ENCODE measurements at places on chromosomes 7 and 10.

GRCh38 chr10:4851846-4852245 is 25.8 kb downstream of the AKR1E2 start:
- DNase-seq = no peak

DNA sequence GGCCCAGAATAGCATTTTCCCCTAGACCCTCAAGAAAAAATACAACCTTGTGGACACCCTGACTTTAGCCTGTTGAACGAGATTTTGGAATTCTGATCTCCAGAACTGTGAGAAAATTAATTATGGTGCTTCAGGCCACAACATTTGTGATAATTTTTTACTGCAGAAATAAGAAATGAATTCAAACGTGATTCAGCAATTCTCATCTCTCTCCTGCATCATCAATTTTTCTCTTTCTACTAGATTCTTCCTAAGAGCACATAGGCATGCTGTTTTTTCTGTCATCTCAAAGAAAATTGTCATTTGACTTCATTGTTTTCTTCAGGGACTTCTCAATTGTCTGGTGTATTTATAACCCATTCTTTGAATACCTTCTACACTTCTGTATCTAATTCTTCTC is 8.9 kb upstream of the AKR1C2 start:
- no peak for DNase-seq

DNA sequence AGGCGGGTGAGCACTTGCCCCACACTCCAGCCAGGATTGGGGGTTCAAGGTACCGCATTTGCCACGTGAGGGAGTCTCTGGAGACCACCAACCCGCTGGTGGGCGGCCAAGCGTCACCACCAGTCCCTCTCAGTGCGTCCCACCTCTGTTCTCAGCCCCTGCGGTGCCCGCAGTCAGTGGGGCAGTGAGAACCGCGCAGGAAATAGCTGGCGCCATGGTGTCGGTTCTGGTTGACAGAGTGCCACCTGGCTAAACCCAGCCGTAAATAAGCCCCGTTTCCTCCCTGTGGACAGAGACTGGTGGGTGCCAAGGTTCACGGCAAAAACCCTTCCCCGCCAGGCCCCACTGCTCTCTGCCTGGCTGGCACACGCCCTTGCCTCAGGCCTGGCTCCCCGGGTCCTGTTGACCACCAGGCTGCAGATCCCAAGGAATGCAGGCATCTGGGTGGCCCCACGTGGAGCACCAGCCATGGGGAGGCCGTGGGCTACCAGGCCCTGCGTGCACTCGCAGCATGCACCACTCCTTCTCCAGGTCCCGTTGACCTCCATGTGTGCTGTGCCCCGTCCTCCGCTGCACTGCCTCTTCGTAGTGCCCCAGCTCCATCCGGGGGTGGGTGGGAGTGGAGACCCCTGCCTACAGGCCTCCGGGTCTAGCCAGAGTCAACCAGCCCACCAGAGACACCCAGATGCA is 140.0 kb downstream of the LHPP start:
- DNase-seq = no peak

GRCh38 chr10:95431900-95432342 is 129.2 kb downstream of the SORBS1 start:
- no peak for DNase-seq

- peak; percentile 28 for DNase-seq
Observed at GRCh38 chr7:5702876-5703571, 78.4 kb downstream of the RNF216 start.

DNA sequence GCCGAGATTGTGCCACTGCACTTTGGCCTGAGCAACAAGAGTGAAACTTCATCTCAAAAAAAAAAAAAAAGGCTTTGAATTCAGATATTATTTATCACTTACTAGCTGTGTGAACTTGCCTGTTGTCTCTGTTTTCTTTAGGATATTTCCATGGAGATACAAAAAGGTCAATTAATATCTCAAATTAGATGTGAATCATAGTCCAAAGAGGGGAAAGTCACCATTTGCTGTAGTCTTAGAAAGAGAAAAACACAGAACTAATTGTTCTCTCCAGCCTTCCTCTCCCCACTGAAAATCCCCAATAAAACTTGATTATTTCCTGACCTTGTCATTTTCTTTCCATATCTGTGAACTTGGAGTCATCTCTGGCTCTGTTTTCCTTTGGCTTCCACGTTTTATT is 21.2 kb downstream of the HEPACAM2 start:
- DNase-seq = no peak

- no peak for DNase-seq
Observed at GRCh38 chr10:114802177-114802576, 19.4 kb upstream of the FHIP2A start.

DNA sequence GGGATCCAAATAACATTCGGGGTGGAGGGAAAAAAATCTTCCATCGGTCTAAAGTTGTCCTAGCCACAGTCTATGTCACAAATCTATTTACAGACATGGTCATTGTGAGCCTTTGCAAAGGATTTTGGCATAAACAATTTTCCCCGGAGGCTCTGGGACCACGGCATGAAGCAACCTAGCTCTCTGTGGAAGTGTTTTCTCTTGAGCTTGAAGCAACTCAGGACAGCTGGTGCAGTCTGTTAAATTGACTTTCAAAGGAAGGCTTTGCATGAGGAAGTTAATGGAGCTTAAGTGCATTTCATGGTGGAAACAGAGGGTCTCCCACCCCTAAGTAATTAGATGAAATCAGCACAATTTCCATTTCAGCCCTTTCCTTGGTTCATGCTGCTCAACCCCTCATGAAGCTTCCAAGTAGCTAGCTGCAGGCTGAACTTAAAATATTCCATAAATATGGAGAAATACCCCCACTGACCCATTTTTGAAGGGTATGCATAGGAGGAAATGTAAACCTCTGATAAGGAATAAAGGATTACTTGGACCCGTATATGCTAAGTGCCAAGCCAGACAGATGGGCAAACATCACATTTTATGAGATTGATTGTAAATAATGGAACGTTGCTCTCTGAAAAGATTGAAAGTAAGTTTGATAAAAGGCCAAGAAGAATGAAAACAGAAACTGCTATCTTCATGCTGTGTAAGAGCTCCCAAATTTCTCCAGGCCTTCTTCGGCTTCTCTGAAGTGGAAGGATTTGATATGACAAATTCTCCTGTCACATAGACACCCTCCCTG is 39.9 kb downstream of the CCDC3 start:
- DNase-seq = no peak

- no peak for DNase-seq
Observed at GRCh38 chr7:29995652-29996051, 6.1 kb upstream of the SCRN1 start.

DNA sequence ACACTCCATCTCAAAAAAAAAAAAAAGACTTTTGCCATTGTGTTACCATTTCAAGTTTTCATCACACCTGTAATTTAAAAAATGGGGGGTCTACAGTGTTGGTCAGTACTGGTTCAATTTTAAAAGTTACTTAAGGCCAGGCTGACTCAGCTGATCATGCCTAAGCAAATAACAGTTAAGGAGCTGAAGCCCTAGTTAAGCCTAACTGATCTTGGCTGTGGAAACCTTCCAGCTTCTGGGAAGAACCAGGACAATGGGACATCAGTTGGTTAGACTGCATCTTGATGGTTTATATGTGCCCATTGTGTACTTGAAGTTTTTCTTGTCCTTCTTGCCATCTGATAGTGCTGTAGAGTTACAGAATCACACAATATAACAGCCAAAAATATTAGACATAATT is 26.7 kb downstream of the VCL start:
- DNase-seq = no peak

- DNase-seq = no peak
Observed at GRCh38 chr7:30116771-30117170, 18.0 kb upstream of the MTURN start.

DNA sequence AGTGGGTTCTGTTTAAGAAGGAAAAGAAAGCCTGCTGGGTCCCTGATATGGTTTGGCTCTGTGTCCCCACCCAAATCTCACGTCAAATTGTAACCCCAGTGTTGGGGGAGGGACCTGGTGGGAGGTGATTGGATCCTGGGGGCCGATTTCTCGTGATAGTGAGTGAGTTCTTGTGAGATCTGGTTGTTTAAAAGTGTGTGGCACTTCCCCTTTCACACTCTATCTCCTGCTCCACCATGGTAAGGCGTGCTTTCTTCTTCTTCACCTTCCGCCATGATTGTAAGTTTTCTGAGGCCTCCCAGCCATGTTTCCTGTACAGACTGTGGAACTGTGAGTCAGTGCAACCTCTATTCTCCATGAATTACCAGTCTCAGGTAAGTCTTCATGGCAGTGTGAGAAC is 42.6 kb downstream of the INPP5A start:
- DNase-seq = peak; percentile 29

- no peak for DNase-seq
Observed at GRCh38 chr10:130009228-130009627, 45.2 kb upstream of the EBF3 start.

DNA sequence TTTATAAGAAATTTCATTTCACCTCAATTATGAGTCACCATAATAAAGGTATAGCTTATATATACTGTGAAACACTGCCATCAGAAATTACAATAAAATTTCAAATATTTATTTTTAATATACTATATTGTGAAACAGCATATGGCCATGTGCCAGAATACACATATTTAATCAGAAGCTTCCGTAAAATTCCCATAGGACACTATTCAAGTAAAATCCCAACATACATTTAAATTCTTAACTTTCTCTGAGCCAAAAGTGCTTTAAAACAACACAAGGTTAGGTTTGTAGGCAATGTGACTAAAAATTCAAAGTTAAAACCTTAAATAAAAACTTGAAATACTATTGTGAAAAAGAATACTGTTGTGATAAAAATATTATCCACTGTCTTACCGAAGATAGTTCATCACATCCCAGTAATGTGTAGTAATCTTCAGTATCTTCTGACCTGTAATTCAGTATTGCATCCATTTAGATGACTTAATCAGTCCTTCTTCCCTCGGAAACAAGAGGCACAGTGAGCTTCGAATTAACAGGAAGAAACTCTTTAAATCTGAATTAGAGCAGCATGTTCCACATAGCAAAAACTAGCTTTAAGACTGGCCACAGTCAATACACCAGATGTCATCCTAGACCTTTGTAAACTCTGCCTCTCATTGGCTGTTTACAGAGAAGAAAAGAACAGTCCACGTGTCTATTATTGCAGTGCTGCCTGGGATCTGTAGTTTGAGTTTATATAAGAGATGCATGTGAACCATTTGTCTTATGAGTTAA is at the start of gene DNAJC12:
TSS of gene DNAJC12 (minus strand) at position 648 of the 774 bp plus-strand sequence. CDS start at position 471, 177 bp downstream.
- DNase-seq = peak; percentile 78

- peak; percentile 72 for DNase-seq
Observed at GRCh38 chr7:150937848-150938561, 40.1 kb downstream of the KCNH2 start.

DNA sequence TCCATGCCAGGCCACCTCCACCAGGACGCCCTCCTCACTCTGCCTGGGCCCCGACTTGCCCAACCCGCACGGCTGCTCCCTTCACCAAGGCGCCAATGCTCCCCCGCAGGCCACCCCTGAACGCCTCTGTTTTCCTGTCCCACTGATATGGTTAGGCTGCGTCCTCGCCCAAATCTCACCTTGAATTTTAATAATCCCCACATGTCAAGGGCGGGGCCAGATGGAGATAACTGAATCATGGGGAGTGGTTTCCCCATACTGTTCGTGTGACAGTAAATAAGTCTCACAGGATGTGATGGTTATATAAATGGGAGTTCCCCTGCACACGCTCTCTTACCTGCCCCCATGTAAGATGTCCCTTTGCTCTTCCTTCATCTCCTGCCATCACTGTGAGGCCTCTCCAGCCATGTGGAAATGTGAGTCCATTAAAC is 29.8 kb downstream of the RSU1 start:
- peak; percentile 6 for DNase-seq

DNA sequence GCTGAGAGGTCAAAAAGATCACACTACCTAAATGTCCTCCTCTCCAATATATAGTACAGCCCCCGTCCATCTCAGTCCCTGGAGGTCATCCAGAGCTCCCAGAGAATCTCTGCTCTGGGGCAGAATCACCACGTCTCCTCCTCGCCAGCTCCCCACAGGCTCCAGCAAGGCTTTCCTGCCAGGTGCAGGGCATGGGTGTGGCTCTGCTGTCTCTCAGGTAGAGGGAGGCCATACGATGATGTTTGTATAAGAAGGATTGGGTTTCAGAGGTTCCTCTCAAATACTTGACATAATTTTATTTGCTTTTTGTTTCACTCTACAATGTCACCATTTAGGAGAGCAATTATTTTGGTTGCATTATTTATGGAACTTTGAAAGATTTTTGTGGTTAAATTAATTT is 98.3 kb upstream of the PRSS58 start:
- DNase-seq = no peak

- DNase-seq = no peak
Observed at GRCh38 chr7:20722941-20723340, 63.7 kb downstream of the SP8 start.

DNA sequence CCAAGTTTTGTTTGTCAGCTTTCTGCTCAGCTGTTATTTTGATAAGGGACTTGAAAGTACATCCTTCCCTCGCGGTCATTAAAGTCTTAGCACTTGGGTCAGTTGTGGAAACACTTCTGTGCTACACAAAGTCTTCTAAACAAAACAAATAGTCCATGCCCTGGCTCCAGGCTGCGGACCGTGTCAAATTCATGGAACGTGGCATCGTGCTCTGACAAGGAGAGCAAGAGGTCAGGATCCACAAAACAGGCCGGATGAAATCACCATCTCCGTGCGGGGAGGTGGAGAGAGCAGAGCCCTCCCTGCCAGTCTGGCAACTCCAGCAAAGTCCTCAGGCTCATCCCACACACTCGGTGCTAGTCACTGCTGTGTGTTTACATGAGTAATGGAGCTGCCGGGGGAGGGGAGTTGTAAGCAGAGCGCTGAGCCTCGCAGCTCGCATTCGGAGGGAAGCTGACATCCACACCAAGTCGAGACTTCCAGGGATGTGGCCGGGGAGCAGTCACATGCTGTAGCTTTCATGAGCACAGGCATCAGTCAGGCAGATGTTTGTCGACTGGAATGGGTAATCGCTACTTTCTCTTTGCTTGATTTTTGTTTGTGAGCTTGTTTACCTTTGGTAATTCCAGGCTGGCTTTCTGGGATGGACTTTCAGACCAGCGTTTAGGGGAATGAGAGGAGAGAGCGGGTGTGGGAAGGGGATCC is 147.6 kb downstream of the ARID5B start:
- no peak for DNase-seq

GRCh38 chr7:122384528-122384927 is 80.0 kb upstream of the FEZF1 start:
- no peak for DNase-seq

DNA sequence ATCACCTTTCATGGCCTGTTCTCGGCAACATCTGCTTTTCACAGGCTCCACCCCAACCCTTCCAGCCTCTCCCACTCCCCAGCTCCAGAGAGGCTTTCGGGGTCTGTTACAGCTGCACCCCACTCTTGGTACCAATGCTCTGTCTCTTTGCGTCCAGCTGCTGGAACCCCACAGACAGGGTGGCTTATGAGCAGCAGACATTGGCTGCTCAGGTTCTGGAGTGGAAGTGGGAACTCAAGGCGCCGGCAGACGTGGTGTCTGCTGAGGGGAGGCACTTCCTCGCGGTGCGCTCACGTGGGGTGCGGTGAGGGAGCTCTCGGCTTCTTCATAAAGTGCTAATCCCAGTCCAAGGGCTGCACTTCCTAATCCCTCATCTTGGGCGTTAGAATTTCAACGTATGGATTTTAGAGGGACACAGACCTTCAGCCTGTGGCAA is 185.7 kb downstream of the ELFN1 start:
- no peak for DNase-seq

- no peak for DNase-seq
Observed at GRCh38 chr7:90961037-90961725, 303.1 kb upstream of the FZD1 start.

Measured in hematopoietic multipotent progenitor cell treated with erythropoietin and hydrocortisone succinate and interleukin-3 and kit ligand, for 8 days (in vitro differentiated cells).